ENCODE measurements at places on chromosomes 6 and 20.
A peak's percentile ranks its signal among the peaks of the same experiment; 100 is the strongest.

DNA sequence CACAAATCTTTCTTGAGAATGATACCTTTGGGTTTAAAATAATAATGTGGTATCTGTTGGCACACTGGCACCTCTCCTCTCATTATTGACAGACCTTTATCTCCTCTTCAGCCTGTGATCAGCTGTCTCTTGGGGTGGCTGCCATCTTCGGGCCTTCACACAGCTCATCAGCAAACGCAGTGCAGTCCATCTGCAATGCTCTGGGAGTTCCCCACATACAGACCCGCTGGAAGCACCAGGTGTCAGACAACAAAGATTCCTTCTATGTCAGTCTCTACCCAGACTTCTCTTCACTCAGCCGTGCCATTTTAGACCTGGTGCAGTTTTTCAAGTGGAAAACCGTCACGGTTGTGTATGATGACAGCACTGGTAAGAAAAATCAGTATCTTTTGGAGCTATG, 232.8 kb downstream of the GRIK2 start:
- no peak for DNase-seq

DNA sequence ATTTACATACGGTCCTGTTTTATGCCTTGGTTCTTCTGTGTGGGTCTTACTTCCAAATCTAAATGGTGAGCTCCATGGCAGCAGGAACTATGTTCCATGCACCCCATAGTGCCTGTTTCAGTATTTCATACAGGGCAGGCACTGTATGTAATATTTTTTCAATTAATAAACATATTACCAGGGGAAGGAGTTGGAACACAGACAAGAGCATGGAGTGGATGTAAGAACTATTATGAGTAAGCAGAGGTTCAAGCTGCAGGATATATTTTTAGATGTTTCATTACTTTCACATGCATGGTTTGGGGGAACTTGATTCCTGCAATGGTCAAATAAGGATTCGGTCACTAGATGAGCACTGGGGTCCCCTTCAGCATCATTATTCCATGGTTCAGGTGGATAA, 108.3 kb downstream of the KIF13A start:
- no peak for DNase-seq

GRCh38 chr6:154767003-154767723, 33.9 kb downstream of the SCAF8 start:
- peak; percentile 49 for DNase-seq

DNA sequence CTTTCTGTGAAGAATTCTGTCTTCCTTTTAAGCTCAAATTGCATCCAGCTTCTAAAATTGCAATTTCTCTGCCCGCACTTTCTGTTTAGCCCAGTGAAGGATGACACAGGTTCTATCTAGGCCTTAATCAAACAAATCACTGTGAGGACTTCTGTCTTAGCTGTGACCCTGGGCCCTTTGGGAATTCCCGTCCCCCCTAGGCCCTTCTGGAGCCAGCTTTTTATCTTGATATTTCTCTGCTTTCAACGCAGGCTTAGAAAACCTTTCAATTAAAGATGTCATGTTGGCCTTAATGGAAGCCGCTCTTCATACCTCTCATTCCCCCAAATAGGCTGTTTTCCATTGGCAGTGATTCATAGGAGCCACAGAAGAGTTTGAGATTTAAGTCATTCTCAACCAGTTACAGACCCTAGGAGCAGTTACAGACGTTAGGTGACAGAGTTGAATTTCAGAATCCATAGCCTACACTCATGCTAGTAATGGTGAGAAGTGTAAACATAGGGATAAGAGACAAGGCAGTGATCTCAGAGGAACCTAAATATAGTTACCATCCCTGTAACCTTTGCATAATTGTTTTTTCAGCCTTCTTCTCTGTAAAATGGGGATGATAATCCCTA, 74.8 kb upstream of the FLRT3 start:
- no peak for DNase-seq

DNA sequence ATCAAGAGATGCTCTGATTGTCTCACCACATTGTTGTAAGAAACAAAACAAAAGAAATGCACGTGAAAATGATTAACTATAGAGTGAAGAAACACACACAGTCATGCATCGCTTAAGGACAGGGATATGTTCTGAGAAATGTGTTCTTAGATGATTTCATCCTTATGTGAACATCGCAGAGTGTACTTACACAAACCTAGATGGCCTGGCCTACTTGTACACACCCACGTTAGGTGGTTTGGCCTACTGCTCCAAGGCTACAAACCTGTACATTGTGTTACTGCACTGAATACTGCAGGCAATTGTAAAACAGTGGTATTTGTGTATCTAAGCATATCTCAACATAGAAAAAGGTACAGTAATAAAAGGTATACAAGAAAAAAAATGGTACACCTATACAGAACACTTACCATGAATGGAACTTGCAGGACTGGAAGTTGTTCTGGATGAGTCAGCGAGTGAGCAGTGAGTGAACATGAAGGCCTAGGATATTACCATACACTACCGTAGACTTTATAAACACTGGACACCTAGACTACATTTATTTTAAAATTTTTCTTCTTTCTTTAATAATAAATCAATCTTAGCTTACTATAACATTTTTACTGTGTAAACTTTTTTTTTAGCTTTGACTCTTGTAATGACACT, 48.6 kb downstream of the FKBP5 start:
- DNase-seq, result peak; percentile 23

- DNase-seq, result peak; percentile 81
These were observed 37.2 kb upstream of the PLCB1 start for GRCh38 chr20:8094850-8095249.

- no peak for DNase-seq
These were observed 52.9 kb upstream of the CTNNBL1 start for GRCh38 chr20:37640600-37641561.

DNA sequence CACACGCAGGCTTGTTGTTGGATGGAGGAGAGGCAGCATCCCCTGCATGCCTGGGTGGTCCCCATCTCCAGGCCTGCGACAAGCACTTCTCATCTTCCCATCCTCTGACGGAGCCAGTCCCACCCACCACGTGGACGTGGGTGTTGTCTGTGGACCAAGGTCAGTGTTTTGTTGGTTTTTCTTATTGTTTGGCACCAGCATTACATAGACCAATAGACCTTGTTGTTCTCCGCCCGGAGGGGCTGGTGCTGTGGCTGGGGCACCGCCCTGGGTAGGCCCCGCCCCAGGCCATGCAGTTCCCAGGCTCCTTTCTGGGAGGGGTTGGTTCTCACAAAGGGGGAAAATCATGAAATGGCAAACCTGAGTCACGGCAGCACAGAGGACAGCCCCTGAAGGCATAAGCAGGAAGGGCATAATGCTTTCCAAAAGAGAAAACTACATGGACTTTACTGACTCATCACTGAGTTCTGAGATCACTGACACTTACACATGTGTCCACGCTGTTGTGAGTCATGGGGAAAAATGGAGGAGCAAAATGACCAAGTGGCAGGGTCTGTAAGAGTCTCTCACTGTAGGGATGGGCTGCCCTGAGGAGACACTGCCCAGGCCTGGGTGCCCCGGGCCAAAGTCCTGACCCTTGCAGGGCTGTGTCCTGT, 90.8 kb downstream of the THBS2 start:
- peak; percentile 97 for DNase-seq

- peak; percentile 74 for DNase-seq
These were observed 43.1 kb downstream of the CD109 start for GRCh38 chr6:73739096-73739495.

DNA sequence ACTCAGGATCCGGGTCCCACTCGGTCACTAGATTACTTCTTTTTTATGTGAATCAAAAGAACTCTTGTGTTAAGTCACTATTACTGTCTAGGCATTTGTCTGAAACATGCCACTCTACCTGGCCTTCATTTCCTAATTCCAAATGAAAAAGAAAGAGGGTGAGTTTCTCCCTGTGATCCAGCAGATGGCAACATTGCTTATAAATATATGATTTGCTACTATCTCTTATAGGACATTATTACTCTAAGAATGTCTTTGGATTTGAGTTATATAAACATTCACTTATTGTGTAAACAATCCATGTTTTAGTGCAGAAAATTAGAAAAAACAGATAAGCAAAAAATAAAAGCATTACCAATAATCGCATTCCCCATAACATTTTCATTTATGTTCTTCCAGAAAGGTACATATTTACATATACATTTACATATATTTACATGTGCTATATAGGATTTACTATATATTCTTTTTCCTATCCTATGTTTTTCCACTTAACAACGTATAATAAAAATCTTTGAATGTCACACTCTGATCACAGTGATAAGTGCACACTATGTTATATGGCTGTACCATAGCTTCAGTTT, 66.9 kb downstream of the FAXC start:
- DNase-seq, result peak; percentile 5

DNA sequence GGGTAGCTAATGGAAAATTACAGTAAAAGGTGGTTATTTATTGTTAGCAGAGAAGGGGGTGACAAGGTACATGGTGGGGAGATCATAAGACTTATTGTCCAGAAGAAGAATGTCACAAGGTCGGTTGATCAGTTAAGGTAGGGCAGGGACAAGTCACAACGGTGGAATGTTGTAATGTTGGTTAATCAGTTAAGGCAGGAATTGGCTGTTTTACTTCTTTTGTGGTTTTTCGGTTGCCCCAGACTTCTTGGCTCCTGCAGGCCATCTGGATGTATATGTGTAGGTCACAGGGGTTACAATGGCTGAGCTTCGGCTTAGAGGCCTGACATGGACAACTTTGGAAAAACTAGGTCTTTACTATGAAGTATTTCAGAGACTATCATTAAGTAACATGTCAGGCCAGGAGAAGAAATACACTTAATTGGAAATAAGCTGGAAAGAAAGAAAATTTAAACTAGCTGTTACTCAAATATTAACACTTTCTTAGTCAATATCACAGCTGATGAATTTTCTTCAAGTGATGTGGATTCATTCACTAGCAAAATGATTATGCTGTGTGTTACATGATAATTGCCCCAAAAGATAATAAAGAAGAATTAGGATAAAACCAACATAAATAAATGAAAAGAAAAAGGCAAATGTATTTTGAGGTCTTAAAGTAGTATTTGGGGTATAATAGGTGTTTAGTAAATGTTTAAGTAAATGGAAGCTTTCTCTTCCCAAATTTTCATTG, 4.4 kb downstream of the AIG1 start:
- DNase-seq, result peak; percentile 58

GRCh38 chr6:157459327-157459726, 78.3 kb downstream of the ZDHHC14 start:
- no peak for DNase-seq

DNA sequence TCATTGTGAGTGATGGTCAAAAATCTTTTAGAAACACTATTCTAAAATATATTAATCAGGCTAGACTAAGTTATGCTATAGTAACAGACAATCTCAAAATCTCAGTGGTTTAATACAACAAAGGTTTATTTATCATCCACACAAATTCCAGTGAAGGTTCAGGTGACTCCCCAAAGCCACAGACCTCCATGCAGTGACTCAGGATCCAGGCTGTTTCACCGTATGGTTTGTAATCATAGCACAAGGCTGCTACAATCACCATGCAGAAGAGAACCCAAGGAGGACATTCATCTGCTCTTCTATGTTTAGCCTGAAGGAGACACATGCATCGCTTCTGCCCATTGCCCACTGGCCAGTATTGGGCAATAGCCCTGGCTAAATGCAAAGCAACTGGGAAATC, 46.2 kb downstream of the BFSP1 start:
- DNase-seq, result no peak

GRCh38 chr6:79813854-79814709, 133.3 kb downstream of the ELOVL4 start:
- peak; percentile 61 for DNase-seq

DNA sequence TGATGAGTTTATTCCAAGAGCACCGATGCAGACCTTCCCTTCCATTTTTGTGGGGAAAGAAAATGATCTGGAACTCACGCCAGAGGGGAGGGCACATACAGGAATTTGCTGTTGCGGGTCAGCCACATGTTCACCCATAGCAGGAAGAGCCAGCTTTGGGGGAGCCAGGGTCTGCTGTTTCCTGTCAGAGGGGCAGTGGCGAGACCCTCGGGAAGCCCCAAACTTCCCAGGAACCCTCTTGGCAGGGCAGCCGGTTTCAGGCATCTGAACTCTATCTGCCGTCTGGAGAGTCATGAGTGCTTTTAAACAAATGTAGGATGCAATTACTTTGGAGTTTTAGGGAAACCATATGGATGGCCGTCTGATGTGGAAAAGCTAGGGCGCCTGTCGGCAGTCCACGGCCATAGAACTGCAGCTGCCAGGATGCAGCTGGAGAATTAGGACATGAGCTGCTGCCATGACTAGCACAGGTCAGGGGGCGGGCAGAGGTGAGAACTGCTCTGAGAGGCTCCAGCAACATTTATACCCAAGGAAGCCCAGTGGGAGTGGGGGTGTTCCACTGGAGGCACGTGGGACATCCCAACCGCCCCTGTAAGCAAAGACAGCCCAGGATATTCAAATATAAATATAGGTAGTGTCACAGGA, 14.8 kb upstream of the SERPINB9 start:
- no peak for DNase-seq

GRCh38 chr6:159169193-159169555, at the start of gene FNDC1:
Gene FNDC1, plus strand, starts transcription at chr6:159169400. Its CDS starts 197 bp downstream, at chr6:159169597.
- peak; percentile 31 for DNase-seq

DNA sequence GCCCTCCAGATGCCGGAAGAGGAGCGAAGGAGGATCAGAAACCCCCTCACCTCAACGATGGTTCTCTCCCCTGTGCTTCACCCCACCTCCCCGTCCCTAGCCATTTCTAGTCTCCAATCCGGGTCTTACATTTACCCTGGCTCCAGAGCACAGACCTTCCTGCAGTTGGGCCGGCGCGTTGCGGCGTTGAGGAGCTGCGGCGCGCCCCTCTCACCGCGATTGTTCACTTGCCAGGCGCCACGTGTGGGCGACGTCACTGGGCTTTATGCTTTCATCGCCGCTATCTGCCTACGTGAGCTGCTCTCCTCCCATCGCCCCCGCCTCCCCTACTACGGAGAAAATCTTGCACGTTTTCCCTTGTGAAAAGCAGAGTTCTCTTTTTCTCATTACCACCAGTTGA, at the start of gene CRISP2:
CRISP2 (minus strand) TSS at position 198 of the 400 bp plus-strand sequence. CDS start 4,347 bp downstream, outside the sequence.
- DNase-seq, result no peak

GRCh38 chr6:62167736-62168135, 118.3 kb downstream of the KHDRBS2 start:
- no peak for DNase-seq

DNA sequence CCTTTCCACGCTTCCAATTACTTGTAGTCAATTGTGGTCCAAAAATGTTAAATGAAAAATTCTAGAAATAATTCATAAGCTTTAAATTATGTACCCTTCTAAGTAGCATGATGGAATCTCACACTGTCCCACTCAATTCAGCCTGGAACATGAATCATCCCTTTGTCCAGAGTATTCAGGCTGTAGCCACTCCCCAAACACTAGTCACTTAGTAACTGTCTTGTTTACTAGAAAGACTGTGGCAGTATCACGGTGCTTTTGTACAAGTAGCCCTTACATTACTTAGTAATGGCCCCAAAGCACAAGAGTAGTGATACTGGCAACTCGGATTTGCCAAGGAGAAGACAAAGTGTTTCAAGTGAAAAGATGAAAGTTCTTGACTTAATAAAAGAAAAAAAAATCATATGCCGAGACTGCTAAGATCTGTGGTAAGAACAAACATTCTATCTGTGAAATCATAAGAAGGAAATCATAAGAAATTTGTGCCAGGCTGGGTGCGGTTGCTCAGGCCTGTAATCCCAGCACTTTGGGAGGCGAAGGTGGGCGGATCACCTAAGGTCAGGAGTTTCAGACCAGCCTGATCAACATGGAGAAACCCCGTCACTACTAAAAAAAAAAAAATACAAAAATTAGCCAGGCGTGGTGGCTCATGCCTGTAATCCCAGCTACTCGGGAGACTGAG, 168.5 kb upstream of the SIM1 start:
- peak; percentile 86 for DNase-seq

Measured in AG10803 (cell line).